Uterus (tissue), 4 donors: ENCODE measurements at places on chromosomes 7 and 10. TPM values are rescaled to one million over a fixed set of nuclear protein-coding genes. Genes with fewer than 3 reads are reported as not detected.

The DDIT4 gene
- 210 TPM for total RNA-seq

The OR2F2 gene
- not detected for total RNA-seq

The EPHA1 gene
- total RNA-seq, result 5.6 TPM

The MAPK8 gene
- total RNA-seq, result 13.6 TPM

The SPDYE2 gene
- total RNA-seq, result not detected

The TM9SF3 gene
- 95.6 TPM for total RNA-seq

The HDAC9 gene
- 96.2 TPM for total RNA-seq

The C7orf57 gene
- 0.76 TPM for total RNA-seq

The JAZF1 gene
- 27.9 TPM for total RNA-seq

The ACTR3C gene
- 8.6 TPM for total RNA-seq

The ODAD2 gene
- total RNA-seq, result not detected

The PHYHIPL gene
- total RNA-seq, result 0.83 TPM

The RARRES2 gene
- total RNA-seq, result 214 TPM

The HMX2 gene
- not detected for total RNA-seq

The SH3PXD2A gene
- 29.4 TPM for total RNA-seq

The RET gene
- under 0.01 TPM for total RNA-seq

The RNF32 gene
- not detected for total RNA-seq

The KCND2 gene
- 4.5 TPM for total RNA-seq

The DPP6 gene
- 107 TPM for total RNA-seq

The MYL7 gene
- total RNA-seq, result not detected

The OR2A12 gene
- total RNA-seq, result not detected

The EXOC4 gene
- 126 TPM for total RNA-seq

The PRSS1 gene
- total RNA-seq, result not detected

The GRID1 gene
- 6.9 TPM for total RNA-seq

The STRIP2 gene
- total RNA-seq, result 0.37 TPM

The NRAP gene
- total RNA-seq, result 0.07 TPM

The C10orf67 gene
- total RNA-seq, result 0.21 TPM

The ADCY1 gene
- total RNA-seq, result 4.3 TPM

The BLNK gene
- 0.67 TPM for total RNA-seq

The EPO gene
- total RNA-seq, result not detected

The NPY4R2 gene
- not detected for total RNA-seq

The C7orf33 gene
- total RNA-seq, result not detected

The MORN4 gene
- total RNA-seq, result 3.1 TPM

The CYP3A7 gene
- not detected for total RNA-seq

The ADCYAP1R1 gene
- total RNA-seq, result 3.8 TPM

The BEND7 gene
- total RNA-seq, result 7.1 TPM

The FKBP9 gene
- total RNA-seq, result 328 TPM

The OR13A1 gene
- total RNA-seq, result 1.2 TPM

The POLD2 gene
- total RNA-seq, result 53.4 TPM

The CTNNA3 gene
- 9.8 TPM for total RNA-seq

The CDH23 gene
- total RNA-seq, result 7.1 TPM

The FGF8 gene
- not detected for total RNA-seq

The CDK6 gene
- 11.4 TPM for total RNA-seq

The UNC5B gene
- 23.4 TPM for total RNA-seq

The BICC1 gene
- total RNA-seq, result 15.9 TPM

The STOX1 gene
- 4.2 TPM for total RNA-seq

The CLCN1 gene
- not detected for total RNA-seq

The PON1 gene
- not detected for total RNA-seq

The SLC16A12 gene
- 0.29 TPM for total RNA-seq

The C1QL3 gene
- total RNA-seq, result not detected

The ADIRF gene
- total RNA-seq, result 8.5 TPM

The WDR86 gene
- total RNA-seq, result 26.7 TPM

The DNTT gene
- not detected for total RNA-seq

The NPVF gene
- not detected for total RNA-seq

The UPP1 gene
- total RNA-seq, result 25.2 TPM

The USP6NL gene
- 18.4 TPM for total RNA-seq

The VSTM2A gene
- total RNA-seq, result 0.28 TPM

The AVPI1 gene
- total RNA-seq, result 13.8 TPM
